Cortex of kidney (tissue), 1 donor: ENCODE measurements at places on chromosomes 4 and X.

GRCh38 chr4:143618811-143619210, 81.7 kb downstream of the FREM3 start:
- DNase-seq, result no peak

- DNase-seq, result no peak
These were observed 127.6 kb upstream of the INTU start for GRCh38 chr4:127505203-127505602.

- DNase-seq, result no peak
These were observed 39.2 kb downstream of the FMR1NB start for GRCh38 chrX:148020329-148020728.

GRCh38 chr4:153890761-153891160, 101.9 kb upstream of the SFRP2 start:
- no peak for DNase-seq

DNA sequence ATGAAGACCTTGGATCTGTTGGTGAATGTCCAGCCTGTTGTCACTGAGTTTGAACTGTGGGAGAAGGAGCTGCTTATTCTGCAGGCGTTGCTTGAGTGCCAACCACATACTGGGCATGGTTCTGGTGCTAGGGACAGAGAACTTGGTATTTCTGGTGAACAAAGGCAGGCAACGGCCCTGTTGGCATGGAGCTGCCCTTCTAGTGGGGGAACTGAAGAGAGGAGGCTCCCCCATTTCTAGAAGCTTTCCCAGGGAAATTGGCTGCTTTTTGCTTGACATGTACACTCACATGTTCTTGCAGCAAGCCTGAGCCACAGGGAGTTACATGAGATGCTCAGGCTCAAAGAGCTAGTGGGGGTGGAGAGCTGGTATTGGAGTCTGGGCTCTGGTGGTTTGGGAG, 8.9 kb upstream of the CD38 start:
- no peak for DNase-seq

- DNase-seq, result no peak
These were observed 40.5 kb downstream of the TMEM131L start for GRCh38 chr4:153506341-153507309.

GRCh38 chrX:71930298-71930697, 19.7 kb downstream of the NHSL2 start:
- DNase-seq, result no peak
